ENCODE measurements at places on chromosomes 16 and 17.

GRCh38 chr17:82985973-82986372, 93.4 kb upstream of the METRNL start:
- no peak for DNase-seq

GRCh38 chr16:17027488-17028129, 443.2 kb downstream of the XYLT1 start:
- no peak for DNase-seq

- no peak for DNase-seq
These were observed 4.0 kb upstream of the C16orf46 start for GRCh38 chr16:81081014-81081413.

DNA sequence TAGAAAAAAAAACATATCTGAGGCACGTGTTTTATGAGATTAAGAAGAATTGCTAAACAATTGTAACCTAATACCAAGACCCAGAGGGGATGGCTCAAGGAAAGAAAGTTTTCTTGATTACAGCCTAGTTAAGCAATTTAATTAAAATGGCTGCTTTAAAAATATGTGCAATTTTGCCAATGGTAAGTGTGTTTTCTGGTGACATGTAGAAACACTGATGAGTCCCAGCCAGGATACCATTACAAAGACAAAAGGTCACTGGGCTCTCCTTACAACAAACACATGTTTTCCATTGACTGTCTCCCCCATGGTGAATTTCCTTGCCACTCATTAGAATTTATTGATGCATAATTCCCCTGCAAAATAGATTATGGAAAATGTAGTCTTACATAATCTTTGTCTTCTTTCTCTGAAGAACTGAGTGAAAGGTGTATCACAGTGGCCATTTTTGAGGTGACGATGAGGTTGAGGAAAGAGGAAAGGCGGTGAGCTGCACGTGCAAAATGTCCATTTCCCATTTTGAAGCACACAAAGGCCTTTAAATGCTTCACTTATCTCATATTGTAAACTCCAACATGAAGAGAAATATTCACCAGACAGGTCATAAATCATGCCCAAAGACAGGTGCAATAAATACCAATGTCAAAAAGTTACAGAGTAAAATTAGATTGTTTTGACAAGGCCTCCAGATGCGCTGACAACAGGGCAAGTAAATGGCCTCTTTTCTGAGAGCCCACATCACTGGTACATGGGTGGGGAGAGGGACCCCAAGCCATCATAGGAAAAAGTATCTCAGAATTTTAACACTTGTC, 696.9 kb downstream of the KCNJ2 start:
- no peak for DNase-seq

- DNase-seq = no peak
These were observed 44.2 kb upstream of the TRAP1 start for GRCh38 chr16:3761375-3762106.

GRCh38 chr17:31657876-31658275, 201.2 kb downstream of the COPRS start:
- DNase-seq = no peak

DNA sequence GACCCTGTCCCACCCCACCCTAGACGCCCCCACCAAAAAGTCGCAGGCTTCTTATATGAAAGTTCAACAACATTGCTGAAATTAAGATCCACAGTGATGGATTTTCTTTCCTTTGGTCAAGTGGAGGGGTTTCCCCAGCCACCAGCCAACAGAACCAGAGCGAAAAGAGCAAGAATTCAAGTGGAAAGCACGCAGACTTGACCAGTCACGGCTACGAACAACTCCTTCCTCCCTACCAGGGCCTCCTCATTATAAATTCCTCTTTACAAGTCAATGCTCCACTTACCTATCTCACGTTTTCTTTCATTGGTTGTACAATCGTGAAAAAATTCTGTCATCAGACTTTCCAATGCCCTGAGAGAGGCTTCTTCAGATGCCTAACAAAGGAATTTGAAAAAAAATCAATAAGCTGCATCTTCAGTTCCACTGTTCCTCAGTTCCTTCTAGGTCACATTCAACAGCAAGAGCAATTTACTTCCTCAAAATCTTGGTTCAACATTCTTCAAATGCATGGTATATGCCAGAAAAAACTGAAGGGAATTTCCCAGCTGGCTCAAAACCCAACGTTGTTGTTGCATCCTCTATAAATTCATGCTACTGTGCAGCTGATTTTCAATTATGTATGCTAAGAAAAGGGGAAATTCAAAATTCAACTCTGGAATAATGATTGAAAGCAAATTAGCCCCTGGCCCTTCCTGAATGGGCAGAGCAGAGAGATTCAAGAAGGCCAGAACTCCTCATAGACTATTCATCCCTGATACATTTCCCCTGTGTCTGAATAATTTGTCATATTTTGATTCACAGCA, 30.9 kb downstream of the XPO6 start:
- DNase-seq = no peak

DNA sequence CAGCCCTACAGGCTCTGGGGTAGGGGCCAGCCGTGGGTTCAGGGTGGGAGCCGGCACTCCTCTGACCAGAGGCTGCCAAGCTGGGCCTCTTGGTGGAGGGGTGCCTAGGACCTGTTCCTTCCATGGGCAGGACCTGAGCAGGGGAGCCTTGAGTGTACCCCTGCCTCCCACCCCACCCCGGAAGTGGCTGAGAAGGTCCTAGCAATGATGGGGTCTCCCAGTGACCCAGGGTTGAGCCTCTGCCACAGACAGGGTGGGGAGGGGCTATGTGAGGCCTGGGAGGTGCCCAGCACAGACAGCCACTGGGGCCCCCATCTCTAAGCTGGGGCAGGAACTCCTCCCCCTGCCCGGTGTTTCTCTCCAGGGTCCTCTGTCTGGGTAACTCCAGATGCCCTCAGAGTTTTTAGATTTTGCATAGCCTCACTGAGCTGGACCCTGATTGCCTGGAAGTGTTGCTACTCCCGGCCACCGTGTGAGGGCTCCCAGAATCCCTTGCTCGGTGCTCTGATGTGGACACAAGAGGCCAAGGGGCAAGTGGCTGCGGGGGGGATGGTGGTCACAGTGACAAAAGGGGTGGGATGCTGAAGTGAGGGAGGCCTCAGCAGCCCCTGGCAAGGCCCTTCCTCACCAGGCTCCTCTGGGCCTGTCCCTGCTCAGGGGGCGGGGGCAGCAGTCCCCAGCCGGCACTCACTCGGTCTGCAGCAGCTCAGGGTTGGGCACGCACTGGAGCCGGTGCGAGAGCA, 6.4 kb upstream of the MTSS2 start:
- DNase-seq = peak; percentile 66

DNA sequence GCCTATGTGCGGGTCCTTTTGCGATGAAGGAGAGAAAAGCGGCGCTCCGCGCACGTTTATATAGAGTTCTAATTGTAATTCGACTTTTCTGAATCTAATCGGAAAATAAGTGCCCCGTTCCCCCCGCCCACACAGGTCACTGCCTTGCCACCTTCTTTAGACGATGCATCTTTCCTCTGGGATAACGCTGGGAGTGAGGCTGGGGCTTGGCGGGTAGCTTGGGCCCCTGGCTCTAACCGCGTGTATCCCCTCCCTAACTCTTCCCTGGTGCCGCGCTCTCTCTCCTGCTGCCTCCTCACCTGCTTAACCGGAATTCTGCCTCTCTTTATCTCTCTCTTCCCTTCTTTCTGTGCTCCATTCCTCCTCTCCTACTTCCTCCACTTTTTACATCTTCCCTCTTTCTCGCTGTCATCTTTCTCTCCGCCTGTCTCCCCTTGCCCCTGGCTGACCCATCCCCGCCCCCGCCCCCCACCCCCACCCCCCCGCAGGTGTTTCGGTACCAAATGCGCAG, 2.6 kb downstream of the LHX1 start:
- no peak for DNase-seq

DNA sequence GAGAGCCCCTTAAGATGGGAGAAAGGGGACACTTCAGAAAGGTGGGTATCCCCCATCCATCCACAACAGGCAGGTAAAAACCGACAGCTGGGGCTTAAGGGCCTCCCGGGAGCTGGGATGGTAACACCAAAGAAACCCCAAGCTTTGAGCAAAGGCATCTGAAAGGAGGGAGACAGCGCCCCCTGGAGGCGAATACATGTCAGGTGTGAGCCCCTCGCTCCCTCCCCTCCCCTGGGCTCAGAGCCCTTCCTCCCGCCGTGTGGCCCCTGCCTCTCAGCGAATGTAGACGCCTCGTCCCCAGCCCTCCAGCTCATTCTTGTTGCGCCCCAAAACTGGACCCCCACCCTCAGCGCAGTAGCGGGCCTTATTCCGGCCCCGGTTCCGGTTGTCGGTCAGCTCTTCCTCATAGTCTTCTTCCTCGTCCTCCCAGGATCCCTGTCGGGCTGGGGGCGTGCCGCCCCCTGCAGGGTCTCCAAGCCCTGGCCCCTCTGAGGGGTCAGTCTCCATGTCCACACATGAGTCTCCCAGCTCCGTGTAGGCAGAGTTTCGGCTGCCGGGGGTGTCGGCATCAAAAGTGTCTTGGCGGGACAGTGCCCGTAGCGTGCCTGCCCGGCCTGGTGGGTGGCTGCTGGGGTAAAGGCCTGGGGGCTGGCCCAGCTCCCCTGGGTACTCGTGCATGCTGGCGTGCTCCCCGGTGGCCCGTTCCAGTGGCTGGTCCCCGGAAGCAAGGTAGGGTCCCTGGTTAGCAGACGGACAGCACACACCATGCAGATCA, 9.1 kb upstream of the ARL5C start:
- DNase-seq = peak; percentile 87

- no peak for DNase-seq
These were observed 207.5 kb downstream of the CDH13 start for GRCh38 chr16:82834151-82834815.

DNA sequence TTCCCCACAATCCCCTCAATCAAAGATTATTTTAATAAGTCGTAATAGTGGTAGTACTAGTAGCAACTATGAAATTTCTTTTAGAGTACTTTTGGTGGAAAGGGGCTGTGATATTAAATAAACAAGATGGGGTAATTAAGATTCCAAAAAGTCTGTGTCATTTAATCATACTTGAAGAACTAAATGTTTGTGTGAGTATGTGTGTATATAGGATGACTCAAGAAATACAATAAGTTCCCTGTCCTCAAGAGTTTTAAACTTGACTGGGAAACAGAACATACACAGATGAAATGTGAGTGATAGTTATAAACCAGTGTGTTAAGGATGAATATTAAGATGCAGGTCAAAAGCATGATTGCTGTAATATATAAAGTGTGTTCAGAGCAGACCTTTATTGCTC, 2.3 kb downstream of the ALDH3A2 start:
- no peak for DNase-seq

- no peak for DNase-seq
These were observed 10.9 kb upstream of the GINS2 start for GRCh38 chr16:85699628-85700027.

DNA sequence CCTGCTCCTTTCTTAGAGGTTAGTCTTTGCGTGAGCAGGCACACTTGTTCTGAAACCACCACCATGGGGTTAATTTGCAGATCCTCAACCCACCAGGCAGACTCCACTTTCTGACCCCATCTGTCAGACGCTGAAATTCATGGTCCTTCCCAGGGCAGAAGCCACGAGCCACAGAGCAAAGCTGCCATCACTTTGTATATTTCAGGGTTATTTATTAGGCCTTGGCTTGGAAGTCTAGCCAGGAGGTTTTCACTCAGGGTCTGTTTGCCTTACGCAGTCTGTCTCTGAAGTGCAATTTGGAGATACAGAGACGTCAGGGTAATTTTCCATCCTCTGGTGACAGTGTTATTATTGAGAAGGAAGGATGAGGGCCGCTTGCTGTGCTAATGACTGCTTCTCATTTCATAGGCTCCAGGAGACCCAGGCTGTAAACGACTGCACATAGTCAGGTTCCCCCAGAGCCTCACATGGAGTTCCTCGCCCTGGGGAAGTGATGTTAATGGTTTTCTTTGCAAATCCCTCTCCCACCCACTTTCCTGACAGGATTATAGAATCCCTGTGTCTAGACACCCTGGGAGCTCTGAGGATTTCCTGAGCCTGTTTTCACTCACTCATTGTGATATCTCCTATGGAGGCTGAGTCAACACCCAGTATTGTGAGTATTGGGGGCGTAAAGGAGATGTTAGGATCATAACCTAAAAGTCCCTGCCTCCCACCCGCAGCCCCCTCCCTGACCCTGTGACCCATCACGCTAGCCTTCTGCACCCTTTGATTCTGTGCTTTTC, 269.0 kb downstream of the ABCC12 start:
- DNase-seq = no peak

- no peak for DNase-seq
These were observed 238.8 kb downstream of the ZNF423 start for GRCh38 chr16:49617016-49617629.

DNA sequence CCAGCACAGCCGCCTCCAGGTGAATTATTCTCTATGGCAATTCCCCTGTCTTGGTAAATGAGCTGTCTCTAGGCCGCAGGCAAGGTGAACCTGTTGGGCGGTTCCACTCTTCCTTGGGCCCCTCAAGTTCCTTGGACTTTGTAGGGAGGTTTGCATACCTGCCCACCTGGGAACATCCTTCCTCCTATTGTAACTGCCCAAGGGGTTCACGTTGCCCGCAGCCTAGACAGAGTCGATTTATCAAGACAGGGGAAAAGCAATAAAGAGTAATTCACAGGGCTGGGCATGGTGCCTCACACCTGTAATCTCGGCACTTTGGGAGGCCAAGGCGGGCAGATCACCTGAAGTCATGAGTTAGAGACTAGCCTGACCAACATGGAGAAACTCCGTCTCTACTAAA, 122.5 kb downstream of the KCNJ18 start:
- DNase-seq = no peak

GRCh38 chr16:75576384-75576811, 10.2 kb downstream of the GABARAPL2 start:
- no peak for DNase-seq

DNA sequence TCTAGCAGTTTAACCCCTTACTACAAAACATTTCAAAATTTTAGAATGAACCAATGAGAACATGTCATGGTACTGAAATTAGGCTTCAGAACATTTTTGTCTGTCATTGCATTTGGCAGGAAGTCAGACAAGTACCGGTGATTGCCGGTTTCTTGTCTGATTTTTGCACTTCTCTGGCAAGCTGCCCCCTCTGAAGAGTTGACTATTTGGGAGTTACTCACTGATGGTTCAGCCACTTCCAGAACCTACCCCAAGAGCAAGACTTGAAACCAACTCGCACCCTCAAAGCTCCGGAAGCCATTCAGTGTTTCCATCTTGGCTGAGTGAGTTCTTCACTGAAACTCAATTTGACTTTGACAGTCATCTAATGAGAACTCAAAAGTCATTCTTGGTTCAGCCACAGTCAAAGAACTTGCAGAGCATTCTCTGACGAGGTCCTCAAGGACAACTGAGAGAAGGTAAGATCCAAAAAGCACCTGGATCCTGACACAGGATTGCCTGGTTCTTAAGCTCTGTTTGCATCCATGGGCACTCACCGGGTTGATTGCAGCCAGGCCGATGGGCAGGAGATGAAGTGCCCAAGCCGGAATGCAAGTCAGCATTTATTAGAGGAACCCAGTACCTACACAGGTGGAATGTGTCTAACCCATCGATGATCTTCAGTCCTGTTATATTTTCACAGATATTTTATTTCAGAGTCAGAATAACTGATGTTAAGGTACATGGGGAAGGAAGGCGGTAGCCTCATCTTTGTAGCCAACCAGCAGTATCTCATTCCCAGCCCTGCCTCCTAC, 93.6 kb downstream of the USP22 start:
- DNase-seq = no peak

DNA sequence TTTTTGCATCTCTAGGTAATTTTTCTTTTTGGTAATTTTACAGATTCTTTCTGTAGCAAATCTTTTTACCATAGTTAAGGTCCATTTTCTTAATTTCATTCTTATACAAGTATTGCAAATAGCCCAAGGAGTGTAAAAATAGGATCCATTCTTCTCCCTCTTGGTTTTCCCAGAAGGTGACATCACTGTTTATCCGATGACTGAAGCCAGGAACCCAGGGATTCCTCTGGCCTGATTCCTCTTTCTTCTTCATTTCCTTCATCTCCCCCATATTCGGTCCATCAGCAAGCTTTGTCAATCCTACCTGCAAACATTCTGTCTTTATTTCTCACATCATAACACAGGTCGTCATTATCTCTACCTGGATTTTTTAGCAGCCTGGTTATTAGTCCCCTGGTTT, 5.3 kb downstream of the RBBP6 start:
- no peak for DNase-seq

Measured in Right ventricle myocardium inferior (tissue), 1 donor.